Body of pancreas (tissue), 4 donors: ENCODE measurements at places on chromosomes 6 and 20. TPM values are rescaled to one million over a fixed set of nuclear protein-coding genes. Genes with fewer than 3 reads are reported as not detected.

Gene TSBP1
- not detected for total RNA-seq

Gene ULBP3
- total RNA-seq, result 0.78 TPM

Gene SPEF1
- total RNA-seq, result 1.3 TPM

Gene NHSL1
- total RNA-seq, result 7.3 TPM

Gene PAX1
- total RNA-seq, result not detected
